ENCODE measurements at places on chromosomes 5 and 9.
A peak's percentile ranks its signal among the peaks of the same experiment; 100 is the strongest.

DNA sequence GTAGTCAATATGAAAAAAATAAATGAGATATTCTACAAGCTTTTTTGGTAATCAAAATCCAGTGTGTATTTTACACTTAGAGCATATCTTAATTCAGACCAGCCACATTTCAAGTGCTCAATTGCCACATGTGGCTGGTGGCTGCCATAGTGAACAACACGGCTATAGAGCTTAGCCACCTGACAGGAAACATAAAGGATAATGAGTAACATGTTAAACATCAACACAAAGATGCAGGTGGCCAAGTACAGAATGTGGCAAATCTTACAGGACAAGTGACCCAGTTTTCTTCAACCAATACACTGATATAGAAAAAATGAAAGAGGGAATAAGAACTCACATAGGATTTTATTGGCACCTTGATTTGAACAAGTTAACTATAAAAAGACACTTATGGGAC lies 61.4 kb downstream of the KIF24 start:
- no peak for DNase-seq

DNA sequence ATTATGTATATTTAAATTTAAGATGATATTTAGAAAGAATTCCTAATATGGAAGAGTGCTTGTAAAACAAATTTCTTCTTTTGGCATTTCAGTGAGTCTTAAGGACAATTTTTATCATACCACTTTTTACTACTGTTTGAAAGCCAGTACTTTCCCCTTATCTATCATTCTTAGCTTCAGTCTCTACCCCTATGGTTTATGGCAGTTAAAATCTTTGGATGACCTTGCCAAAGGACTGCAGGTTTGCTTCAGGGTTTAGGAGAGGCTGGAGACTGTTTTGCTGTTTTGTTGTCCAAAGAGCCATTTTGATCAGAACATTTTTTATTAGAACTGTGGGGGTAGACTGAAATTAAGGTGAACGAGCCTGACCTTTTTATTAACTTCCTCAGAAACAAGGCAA lies 30.8 kb downstream of the SLC38A9 start:
- DNase-seq, result no peak

DNA sequence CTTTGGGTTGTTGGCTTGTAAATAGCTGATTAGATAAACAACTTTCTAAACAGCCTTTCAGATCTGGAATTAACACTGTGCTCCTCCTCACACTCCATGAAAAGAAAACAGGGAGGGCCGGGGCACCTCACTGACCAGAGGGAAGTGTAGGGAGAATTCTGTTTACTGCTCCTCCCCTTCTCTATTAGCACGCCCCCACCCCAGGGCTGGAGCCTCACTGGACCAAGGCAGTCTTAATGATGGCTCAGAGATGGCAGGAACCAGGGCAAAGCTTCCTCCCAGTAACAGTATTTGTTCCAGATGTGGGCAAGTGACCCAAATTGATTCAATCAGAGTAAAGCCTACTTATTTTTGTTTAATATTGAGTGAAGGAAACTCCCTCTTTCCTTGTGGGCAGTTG lies 256.6 kb downstream of the MSX2 start:
- no peak for DNase-seq

DNA sequence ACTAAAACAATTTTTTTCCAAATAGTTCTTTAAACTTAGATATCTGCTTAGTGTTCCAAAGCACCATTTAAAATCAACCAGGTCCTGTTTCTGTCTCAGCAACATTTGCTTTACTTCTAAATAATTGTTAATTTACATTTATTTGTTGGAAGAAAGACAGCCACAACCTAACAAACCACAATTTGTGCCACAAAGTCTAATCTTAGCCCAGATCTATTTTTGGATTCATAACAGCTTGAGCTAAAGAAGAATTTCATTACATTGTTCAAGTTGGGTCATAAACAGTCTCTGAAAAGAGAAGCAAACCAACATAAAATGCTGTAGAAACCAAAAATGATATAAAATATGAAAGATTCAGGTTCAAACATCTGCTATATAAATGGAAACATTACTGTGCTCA lies 24.4 kb downstream of the MLLT3 start:
- no peak for DNase-seq

- no peak for DNase-seq
These were observed 9.7 kb downstream of the LIFR start for GRCh38 chr5:38546691-38547146.

GRCh38 chr9:76704593-76705204 lies 59.5 kb upstream of the PCA3 start:
- no peak for DNase-seq

DNA sequence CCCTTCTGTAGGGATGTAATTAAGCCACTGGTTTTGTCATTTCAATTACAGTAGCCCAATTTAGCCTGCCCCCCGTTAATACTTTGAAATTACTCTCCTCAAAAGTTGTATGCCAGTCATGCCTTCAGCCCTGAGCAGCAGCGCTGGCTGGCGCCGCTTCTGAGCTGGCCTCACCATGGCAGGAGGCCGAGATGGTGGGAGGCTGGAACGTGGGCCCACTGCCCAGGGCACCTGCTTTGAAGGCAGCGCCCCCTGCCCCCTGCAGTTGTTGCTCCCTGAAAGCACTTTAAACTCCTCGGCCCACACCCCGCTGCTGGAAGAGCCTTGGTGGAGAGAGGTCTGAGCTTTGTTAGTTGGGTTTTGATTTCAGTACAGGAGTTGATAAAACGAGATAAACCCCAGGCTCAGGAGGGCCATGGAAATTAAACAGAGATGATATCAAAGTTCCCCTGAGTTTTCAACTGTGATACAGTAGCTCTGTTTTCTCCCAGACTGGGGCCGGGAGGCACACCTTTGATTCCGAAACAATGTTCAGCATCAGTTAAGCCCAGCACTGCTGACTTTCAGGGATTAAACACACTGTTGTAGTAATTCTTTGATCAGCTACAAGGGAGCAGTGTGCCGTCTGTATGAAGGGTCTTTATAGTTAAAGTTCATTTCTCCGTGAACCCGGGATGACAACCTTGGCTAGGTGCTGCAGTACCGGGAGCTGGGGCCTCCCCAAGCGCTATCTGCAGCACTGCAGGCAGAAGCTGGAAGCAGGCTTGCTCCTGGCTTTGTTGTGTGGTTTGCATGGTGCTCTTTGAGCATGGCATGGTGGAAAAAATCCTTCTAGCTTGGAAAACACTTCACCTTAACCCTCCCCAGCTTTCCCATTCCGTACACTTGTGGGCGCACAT lies 9.5 kb downstream of the MVB12B start:
- DNase-seq, result no peak

DNA sequence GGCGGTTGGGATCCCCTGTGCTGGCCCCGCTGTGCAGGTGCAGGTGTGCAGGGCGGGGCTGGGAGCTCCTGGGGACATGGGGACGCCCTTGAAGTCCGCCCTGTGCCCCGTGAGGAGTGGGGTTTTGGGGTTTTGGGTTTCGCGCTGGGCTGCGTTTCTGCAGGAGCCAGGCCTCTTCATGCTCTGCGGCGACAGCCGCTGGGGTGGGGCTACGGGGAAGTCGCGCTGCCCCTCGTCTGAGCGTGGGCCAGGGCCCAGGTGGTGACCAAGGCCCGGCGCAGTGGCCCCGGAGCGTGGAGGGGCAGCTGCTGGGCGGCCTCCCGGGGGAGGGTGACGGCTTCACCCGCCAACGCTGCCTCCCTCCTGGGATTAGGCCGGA lies 47.8 kb upstream of the IRX4 start:
- DNase-seq, result no peak

- no peak for DNase-seq
These were observed 33.4 kb downstream of the ASS1 start for GRCh38 chr9:130478152-130478551.

GRCh38 chr5:158456756-158457155 lies 597.8 kb upstream of the CLINT1 start:
- no peak for DNase-seq

DNA sequence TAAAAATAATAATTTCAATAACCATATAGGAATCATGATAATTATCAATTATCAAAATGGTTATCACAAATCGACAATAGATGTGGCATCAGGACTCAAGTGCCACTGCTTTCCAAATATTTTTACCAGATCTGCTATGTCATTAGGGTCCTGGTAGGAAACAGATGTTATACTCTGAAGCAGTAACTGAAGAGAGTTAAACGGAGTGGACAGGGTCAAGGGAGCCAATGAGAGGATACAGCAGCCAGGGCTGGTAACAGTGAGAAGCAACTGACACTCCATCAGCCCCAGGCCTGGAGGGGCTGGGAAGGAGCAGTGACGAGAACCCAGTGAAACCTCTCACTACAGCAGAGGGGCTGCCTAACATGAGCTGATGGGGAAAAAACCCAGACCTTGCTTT lies 322.4 kb downstream of the NPR3 start:
- no peak for DNase-seq

DNA sequence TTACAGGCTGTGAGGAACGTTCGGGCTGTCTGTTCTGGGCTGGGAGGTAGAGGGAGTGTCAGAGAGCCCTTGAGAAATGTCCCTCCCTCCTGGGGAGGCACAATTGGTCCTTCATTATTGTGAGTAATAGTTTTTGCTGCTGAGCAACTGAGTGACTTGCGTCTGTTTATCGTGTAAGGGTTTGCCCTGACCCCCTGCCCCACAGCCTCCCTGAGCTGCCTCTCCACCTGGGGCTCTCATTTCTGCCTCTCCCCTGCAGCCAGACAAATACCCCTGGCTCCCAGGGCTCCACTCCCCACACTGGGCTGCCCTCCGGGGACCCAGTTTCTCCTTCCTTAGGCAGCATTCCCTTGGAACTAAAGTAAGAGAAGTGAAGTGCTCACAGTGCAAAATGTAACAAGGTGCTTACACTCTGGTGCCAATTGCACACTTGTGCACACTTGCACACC lies 174.9 kb upstream of the MVB12B start:
- no peak for DNase-seq

GRCh38 chr5:142807372-142807911 lies 37.3 kb downstream of the ARHGAP26 start:
- no peak for DNase-seq

- DNase-seq, result no peak
These were observed 1.9 kb upstream of the LCNL1 start for GRCh38 chr9:136980669-136981478.

- no peak for DNase-seq
These were observed 585 bp upstream of the TAF11L2 start for GRCh38 chr5:17497446-17497845.

GRCh38 chr5:115262321-115263077 lies at the start of gene PGGT1B:
Gene PGGT1B, minus strand, starts transcription at chr5:115262877. Its CDS starts 26 bp downstream, at chr5:115262851.
- peak; percentile 62 for DNase-seq

- no peak for DNase-seq
These were observed 147.8 kb downstream of the TTLL11 start for GRCh38 chr9:121945281-121945680.

GRCh38 chr5:143930561-143930960 lies 118.6 kb downstream of the HMHB1 start:
- DNase-seq, result no peak

DNA sequence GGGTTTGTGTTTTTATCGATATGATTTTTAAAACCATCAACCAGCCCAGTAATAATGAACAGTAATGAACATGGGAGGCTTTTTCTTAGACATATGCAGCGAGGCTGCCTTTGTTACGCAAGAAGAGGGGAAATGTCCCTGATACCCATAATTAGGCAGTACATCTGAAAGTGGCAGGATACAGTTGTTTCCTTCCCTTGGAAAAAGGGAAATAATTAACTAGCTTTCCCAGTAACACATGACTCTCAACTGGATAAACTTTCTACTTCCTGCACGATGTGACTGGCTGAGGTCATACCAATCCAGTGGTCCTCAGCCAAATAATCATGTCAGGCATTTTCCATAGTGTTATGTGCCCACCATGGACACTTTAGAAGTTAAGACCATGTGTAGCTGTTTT lies 431.6 kb upstream of the C9orf72 start:
- DNase-seq, result no peak

- peak; percentile 11 for DNase-seq
These were observed 82.5 kb downstream of the ESM1 start for GRCh38 chr5:54902791-54903473.

DNA sequence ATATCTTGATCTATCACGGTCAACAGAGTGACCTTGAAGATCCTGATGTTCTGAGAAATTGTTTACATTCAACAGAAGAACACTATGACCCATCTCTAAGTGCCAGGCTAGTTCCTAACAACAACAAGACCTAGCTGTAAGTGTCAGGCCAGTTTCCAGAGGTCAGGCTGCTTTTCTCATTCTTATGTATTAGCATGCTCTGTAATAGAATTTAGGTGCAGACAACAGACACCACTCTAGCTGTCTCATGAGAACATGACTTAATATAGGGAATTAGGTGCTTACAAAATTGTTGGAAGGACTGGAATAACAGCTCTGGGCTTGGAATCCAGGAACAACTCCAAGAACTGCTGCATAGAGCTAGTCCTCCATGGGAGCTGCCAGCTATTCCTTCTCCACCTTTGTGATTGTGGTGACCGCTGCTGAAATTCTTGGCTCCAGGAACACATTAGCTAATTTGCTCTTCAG lies 138.7 kb downstream of the SNX18 start:
- no peak for DNase-seq

- DNase-seq, result no peak
These were observed 16.0 kb downstream of the CXXC5 start for GRCh38 chr5:139664086-139664693.

- no peak for DNase-seq
These were observed 453.9 kb downstream of the ENC1 start for GRCh38 chr5:74186356-74187315.

DNA sequence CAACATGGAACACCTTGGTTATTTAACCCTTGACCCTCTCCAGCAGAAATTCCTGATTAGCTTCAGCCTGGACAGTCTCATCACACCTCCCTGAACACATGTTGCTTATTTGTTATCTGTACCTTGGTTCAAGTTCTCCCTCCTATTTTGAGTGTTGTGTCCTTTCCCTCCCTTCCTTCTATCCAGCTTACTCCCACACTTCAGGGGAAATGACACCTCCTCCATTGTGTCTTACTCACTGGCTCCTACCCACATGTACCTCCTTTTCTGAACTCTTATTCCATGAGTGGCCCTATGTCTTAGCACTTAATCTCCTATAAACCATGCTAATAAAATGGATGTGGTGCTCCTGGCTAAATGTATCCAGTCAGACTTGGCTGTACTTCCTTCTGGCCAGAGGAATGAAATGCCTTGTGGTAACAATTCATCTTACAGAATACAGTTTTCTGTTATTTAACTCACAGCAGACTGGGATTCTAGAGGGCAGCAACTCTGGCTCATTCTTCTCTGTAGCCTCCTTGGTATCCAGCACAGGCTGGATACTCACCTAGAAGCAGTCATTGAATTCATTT lies 11.2 kb downstream of the LIX1 start:
- DNase-seq, result no peak

- DNase-seq, result no peak
These were observed 211.7 kb downstream of the PLK2 start for GRCh38 chr5:58248221-58248620.

GRCh38 chr9:135919318-135919890 lies 12.1 kb upstream of the CAMSAP1 start:
- no peak for DNase-seq

All from stimulated activated CD4-positive, alpha-beta T cell treated with anti-CD3 and anti-CD28 coated beads, Interleukin-1b, Interleukin-23, amount 100 ng/mL, for 4 hours (primary cell).